Stimulated activated CD4-positive, alpha-beta T cell treated with anti-CD3 and anti-CD28 coated beads, TNF-alpha, amount 100 ng/mL, for 24 hours (primary cell): ENCODE measurements at places on chromosomes 2 and 18.

DNA sequence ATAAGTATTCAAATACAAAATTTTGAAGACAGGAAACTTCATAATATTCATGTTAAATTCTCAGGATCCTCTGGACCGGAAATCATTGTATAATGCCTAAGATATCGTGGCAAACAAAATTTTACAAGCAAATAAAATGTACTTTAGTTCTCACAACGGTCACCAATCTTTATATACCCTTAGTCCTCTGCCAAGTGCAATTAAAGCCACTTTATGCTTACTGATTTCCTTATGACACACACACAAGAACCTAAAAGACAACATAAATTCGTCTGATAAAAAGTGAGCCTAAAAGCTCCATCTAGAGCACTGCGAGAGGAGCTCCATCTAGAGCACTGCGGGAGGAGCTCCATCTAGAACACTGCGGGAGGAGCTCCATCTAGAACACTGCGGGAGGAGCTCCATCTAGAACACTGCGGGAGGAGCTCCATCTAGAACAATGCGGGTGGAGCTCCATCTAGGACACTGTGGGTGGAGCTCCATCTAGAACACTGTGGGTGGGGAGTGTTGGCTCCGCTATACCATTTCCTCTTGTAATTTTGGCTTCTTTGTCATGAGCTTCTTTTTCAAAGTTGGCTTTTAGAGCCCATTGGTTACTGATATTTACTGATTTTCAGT lies 15.9 kb downstream of the ATP8B1 start:
- no peak for DNase-seq

DNA sequence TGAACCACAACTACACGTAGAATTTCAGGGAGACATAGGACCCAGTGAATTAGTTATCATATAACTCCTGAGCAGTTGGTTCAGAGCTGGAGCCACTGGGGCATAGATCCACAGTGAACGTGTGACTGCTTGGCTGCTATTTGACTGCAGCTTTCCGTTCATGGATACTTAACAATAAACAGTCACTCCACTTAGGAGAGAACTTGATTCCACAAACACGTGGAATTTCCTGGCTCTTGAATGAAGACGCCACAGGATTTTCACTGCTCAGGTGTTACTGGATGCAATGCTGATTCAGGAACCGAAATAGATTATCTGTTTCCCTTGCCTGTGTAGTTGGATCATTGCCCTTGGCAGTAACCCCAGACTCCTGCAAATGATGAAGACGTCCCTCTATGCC lies 679.1 kb upstream of the ZEB2 start:
- no peak for DNase-seq

- no peak for DNase-seq
Measured at GRCh38 chr2:151771599-151772358, 37.5 kb upstream of the NEB start.

DNA sequence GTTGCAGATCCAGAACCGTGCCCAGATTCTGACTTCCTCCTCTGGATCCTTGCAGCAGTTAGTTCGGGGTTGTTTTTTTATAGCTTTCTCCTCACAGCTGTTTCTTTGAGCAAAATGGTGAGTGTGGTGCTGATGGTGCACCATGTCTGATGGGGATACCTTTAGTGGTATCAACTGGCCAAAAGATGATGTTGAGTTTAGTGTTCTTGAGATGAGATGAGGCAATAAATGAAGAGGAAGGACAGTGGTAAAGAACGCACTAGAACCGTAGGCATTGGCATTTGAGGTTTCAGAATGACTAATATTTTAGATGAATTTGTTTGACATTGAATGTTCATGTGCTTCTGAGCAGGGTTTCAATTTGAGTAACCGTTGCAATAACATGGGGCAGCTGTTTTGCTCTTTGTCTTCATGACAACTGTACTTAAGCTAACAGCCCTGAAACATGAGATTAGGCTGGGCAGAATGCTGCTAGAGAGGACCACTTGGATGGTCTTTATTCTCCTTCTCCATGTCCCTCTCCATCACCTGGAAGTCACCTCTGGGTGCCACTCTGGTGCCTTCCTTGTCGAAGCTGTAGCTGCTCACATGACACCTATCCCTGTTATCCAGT lies 3.9 kb downstream of the CTLA4 start:
- DNase-seq, result no peak

DNA sequence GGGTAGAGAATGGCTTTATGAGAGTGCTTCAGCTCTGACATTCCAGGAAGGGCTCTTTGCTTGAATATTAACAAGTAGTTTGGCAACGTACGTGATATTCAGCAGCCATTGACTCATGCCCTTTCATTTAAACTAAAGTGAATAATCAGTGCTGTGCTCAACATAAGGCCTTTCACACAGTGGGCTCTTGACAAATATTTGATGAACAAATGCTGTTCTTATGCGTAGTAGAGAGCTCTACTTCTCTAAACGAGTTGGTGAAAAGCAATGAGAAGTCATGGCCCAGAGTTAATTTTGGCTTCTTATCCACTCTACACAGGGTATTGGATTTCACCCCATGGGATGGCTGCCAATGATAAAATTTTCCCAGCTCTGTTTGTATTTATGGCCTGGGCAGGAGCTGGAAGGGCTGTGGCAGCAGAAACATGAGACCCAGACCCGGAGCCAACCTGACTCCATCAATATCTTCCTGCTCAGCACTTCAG lies 338.9 kb downstream of the CCDC85A start:
- no peak for DNase-seq

GRCh38 chr2:9179572-9180201 lies 26.9 kb upstream of the ASAP2 start:
- DNase-seq, result no peak

DNA sequence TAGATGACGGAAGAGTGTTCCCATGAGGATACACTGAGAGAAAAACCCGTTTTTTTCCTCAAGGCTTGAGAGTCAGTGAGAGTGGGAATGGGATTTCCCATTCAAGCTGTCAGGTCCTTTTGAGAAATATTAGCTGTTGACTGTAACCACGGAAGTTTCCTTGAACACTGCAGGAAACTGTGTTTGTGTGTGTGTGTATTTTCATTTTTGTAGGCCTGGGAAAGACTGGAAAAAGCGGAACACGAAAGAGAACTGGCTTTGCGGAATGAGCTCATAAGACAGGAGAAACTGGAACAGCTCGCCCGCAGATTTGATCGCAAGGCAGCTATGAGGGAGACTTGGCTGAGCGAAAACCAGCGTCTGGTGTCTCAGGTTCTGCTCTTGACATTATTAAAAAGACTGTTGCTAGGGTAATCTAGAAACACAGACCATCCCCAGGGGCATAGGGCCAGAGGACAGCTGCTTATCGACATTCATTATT lies 98.8 kb upstream of the EML6 start:
- DNase-seq, result no peak

GRCh38 chr2:85796341-85797262 lies 42.8 kb downstream of the ATOH8 start:
- DNase-seq, result no peak

GRCh38 chr18:37393945-37394609 lies 171.5 kb downstream of the CELF4 start:
- no peak for DNase-seq

DNA sequence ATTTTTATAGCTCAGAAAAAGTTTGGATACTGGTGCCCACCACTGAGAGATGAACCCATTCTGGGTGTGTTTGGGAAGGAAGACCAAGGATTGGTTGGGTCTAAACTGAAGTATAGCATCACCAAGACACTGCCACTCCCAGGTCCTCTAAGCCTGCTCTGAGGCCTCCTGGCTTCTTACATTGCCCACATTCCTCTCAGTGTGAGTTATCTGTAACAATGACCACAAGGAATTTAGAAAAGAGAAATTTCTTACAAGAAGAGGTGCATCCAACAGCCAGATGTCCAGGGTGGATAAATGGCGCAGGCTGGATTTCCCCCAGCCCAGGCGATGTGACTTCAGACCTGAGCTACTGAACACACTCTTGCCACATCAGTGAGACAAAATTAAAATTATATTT lies 1.6 kb upstream of the GPR45 start:
- no peak for DNase-seq

GRCh38 chr18:79197531-79197930 lies 128.3 kb downstream of the ATP9B start:
- DNase-seq, result no peak

DNA sequence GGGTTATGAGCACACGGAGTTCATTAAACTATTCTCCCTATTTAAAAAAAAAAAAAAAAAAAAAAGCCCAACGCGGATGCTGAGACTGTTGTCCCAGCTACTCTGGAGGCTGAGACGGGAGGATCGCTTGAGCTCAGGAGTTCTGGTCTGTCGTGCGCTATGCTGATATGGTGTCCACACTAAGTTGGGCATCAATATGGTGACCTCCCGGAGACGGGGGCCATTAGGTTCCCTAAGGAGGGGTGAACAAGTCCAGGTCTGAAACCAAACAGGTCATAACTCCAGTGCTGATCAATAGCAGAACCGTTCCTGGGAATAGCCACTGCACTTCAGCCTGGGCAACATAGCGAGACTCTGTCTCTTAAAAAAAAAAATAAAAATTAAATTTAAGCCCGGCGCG lies 12.9 kb upstream of the ANKRD53 start:
- DNase-seq, result no peak

DNA sequence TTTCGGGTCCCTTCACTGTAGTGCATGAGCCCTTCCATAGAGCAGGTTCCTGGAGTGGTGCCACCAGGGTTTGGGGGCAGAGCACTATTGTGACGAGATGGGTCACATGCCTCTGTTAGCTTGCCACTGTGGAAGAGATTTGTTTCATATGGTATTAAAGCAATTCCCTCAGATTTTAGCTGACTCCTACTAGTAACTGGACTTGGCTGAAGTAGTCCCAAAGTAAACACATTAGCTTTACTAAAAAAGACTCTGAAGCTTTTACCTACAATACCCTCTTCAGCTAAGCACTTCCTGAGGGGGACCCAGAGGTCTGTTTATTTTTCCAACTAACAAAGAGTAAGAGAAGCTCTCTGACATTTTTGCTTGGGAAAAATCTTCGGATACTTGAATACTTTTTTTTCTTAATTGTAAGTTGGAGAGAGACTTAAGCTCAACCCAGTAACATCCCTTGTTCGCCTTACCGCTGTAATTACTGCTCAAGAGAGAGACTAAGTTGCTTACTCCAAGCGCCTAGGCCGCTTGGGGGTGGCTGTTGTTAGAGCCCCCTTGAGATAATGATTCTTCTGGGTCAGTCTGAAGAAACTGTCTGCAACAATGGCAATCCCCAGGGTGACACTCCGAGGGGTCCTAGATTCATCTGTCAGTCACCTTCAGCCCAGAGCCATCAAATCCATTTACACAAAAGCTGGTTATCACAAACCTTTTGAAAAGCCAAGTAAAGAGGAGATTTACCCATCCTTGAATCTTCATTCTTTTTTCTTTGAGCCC lies 177.4 kb downstream of the FIGN start:
- DNase-seq, result no peak
